Heart right ventricle (tissue), 16 donors: ENCODE measurements at places on chromosomes 4 and X. TPM values are rescaled to one million over a fixed set of nuclear protein-coding genes. Genes with fewer than 3 reads are reported as not detected.

Gene IL1RAPL1
- total RNA-seq, result 2.3 TPM

- no peak for DNase-seq
Observed at GRCh38 chr4:64940698-64941097, 531.4 kb upstream of the TECRL start.

DNA sequence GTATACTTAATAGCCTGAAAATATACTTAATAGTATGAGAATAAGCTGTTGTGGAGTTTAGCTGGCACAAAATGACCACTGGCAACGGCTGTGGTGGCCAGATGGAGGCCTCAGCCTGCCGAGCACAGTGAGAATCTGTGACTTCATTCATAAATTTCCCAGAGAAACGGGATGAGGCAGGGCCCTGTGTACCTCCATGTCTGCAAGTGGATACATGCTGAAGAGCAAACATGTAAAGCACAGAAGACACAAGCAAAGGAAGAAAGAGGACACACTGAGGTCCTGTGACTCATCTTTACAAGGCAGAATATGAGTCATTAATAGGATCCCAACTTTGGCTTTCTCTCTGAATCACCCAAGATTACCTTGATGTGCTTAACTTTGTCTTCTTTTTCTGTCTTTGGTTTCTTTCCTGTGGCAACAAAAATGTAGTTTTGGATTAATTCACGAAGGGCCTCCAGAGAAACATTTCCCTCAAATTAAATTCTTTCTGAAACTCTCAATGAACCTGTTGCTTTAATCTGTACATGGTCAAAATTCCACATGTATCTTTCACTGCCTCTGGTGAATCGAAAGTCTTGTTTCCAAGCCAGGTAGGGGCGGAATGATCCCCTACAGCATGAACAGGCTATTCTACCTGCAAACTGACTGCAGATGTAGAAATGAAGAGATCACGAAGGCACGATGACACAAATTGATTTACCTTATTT is 56.4 kb downstream of the IRF2 start:
- no peak for DNase-seq

DNA sequence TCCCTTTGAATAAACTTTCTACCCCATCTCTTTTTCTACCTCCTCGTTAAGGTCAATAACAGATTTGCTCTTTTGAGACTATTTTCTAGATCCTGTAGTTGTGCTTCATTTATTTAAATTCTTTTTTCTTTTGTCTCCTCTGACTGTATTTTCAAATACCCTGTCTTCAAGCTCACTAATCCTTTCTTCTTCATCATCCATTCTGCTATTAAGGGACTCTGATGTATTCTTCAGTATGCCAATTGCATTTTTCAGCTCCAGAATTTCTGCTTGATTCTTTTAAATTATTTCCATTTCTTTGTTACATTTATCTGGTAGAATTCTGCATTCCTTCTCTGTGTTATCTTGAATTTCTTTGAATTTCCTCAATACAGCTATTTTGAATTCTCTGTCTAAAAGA is 36.0 kb upstream of the ARMCX4 start:
- DNase-seq, result no peak
